ENCODE measurements at places on chromosomes 7 and 10. TPM values are rescaled to one million over a fixed set of nuclear protein-coding genes. Genes with fewer than 3 reads are reported as not detected.

The MUC12 gene
- total RNA-seq, result not detected

The SLC16A9 gene
- 10.2 TPM for total RNA-seq

The TEX47 gene
- not detected for total RNA-seq

The OLAH gene
- total RNA-seq, result not detected

The ERVW-1 gene
- not detected for total RNA-seq

The WNT8B gene
- total RNA-seq, result 0.44 TPM

The TRIM50 gene
- total RNA-seq, result not detected

The IFIT1 gene
- total RNA-seq, result 19.2 TPM

DNA sequence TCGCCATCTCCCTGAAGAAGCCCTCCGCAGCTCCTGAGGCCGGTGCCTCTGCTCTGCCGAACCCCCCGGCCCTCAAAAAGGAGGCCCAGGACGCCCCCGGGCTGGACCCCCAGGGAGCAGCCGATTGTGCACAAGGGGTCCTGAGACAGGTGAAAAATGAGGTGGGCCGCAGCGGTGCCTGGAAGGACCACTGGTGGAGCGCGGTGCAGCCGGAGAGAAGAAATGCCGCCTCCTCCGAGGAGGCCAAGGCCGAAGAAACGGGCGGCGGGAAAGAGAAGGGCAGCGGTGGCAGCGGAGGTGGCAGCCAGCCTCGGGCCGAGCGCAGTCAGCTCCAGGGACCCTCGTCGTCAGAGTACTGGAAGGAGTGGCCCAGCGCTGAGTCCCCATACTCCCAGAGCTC, 85.1 kb upstream of the SH2B2 start:
- no peak for DNase-seq

DNA sequence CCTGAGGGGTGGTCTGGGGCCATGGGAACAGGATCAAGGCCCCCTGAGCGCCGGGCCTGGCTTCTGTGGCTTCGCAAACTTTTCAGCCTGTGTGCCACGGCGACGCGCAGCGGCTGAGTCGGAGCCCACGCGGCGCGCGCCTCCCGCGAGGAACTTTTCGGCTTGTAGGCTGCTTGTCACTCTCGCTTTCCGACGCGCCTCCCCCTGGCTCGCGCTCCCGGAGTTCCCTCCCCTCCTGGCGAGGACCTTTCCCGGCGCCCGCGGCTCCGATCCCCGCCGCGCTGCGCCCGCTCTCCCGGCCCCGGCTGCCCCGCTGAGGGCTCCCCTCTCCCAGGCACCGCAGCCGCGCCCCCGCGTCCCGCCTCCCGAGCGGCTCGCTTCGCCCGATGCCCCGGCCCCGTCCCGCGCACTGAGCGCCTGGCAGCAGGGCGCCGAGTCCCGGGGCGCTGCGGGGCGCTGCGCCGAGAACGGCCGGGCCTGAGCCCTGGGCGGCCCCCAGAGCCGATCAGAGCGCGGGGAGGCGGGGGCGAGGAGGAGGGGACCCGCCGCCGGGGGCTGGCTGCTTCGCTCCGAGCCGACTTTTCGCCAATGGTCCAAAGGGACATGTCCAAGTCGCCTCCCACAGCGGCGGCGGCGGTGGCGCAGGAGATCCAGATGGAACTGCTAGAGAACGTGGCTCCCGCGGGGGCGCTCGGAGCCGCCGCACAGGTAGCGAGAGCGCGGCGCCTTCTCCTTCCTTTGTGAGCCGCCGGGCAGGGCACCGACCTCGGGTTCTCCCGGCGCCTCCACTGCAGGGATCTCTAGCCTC, at the start of gene CACNB2:
Gene CACNB2, plus strand, starts transcription at position 276 of the 808 bp plus-strand sequence.
- peak; percentile 68 for DNase-seq

GRCh38 chr10:94264085-94264484, 98.7 kb downstream of the NOC3L start:
- DNase-seq, result no peak

DNA sequence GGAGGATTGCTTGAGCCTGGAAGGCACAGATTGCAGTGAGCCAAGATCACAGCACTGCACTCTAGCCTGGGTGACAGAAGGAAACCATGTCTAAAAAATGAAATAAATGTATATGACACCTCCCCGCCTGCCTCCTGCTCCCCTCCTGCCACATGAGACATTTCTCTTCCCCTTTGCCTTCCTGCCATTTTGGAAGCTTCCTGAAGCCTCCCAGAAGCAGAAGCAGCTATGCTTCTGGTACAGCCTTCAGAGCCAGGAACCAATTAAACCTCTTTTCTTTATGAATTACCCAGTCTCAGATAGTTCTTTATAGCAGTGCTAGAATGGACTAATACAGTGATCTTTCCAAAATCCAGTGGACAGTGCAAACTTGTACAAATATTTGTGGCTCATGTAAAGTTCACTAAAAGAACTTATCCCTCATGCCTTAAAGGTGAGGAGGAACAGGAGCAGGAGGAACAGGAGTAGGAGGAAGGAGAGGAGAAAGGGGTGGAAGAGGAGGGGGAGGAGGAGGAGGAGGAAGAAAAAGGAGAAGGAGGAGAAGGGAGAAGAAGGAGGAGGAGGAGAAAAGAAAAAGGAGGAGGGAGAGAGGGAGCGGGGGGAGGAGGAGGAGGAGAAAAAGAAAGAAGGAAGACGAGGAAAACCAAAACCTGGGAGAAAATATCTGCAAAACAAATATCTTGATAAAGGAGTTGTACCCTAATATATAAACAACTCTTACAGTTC, 2.8 kb upstream of the ABI1 start:
- DNase-seq, result no peak

DNA sequence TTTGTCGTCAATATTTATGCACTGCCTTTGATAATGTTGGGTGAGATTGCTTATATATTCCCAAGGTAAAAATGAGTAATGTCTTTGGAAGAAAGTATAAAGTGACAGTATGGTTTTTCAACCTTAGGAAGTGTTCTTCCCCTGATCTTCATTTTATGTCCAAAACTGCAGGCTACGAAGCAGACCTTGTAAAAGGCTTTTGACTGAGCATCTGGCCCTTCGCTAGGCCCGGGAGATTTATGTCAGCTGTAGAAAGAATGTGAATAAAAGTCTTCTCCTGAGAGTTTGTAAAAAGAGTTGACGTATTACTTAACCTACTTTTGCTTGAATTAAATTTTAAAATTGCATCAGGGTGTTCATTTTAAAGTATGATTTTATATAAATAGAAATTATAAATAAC, 116.8 kb downstream of the CPED1 start:
- no peak for DNase-seq

GRCh38 chr7:152956006-152956405, 196.5 kb downstream of the ACTR3B start:
- DNase-seq, result no peak

- peak; percentile 52 for DNase-seq
Measured at GRCh38 chr10:117175215-117175900, 21.9 kb upstream of the KCNK18 start.

DNA sequence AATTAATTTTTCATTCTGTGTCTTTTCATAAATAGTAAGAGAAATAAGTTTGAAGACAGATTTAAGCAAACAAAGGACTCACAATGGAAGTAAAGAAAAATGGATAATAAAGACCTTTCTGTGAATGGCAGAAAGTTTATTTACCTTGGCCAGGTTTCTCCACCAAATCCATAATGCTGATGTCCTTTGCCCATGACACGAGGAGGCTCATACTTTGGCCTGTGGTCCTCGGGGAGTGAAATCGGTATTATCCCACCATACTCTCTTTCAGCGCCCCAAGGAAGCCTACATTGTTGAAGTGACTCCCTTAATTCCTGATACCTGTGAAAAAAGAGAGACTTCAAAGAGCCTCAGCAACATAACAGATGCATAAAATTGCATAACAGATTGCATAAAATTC, 43.1 kb upstream of the CYCS start:
- DNase-seq, result no peak

GRCh38 chr7:87218796-87219544, 562 bp downstream of the TMEM243 start:
- DNase-seq, result peak; percentile 54

DNA sequence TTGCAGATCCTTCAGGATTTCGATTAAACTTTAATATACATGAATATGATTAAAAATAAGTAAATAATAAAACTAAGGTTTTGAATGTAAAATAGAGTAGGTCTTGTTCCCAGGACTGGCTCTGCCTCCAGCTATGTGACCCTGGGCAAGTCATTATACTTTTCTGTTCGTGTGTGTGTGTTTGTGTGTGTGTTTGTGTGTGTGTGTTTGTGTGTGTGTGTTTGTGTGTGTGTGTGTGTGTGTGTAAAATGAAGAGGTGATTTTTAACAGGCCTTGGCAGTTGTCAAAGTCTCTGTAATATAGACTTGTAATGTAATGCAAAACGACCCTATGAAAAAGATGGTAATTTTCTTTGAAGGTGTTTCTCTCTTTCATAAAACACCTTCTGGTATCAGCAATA, 79.2 kb downstream of the HGF start:
- no peak for DNase-seq

DNA sequence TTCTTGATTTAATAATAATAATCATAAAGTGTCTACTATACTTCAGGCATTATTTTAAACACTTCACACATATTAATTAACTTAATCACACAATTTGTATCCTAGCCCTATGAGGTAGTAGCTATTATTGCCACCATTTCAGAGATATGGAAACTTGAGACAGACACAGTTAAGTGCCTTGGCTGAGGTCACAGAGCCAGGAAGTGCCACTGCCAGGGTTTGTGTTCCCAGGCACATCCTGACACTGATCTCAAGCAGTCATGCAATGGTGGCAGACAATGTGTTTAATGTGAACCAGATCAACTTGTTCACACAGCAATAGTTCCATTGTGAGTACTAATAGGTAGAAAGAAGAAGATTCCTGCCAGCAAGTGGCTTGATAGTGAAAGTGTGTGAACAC, 666.0 kb downstream of the SUGCT start:
- no peak for DNase-seq

DNA sequence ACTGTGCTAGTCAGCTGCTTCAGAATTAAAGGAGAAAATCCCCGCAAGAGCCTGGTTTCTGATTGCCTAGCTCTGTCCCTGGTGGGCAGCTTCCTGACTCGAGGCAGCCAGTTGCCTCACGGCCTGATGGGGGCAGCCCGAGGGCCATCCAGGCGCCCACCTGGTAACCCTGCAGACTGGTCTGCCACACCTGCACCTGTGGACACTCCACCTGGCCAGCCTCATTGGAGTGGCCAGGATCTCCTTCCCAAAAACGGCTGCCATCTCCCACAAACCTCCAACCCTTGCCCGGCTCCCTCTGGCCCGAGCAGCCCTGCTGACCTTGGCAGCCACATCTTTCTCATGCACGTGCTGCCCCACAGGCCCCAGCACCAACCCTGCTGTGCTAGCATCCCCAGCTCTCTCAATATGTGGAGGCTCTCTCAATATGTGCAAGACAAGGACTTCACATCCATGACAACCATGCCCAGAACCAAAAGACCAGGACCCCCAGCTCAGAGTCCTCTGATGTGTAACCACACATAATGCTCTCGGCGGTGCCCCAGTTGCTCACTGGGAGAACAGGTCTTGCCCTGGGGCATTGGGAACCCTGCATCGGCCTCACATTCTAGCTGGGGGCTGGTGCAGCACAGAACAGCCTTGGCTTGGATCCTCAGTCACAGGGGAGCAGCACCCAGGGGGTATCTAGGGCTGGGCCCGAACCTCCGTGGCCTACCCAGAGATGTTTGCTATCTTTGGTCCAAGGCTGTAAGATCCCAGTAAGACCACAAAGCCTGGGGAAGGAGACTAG, 14.6 kb downstream of the DRGX start:
- no peak for DNase-seq

- no peak for DNase-seq
Measured at GRCh38 chr7:79434098-79434497, 19.4 kb downstream of the MAGI2 start.

DNA sequence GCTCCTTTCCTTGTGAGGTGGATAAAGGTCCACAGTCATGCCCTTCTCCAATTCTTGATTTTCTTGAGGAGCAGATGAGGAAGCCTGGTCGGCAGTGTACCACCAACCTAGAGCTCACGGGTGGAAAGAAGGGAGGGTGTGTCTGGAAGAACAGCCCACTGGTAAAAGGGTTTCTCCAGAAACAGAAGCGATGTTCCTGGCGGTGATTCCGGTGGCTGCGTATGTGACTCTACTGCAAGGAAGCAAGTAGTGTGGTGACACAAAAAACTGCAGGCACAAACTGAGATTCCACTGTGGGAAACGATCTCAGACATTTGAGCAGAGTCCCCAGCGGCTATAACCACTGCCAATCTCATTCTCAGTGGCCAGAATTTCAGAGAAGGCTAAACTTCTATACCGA, 65.9 kb upstream of the ATP6V0A4 start:
- DNase-seq, result no peak

DNA sequence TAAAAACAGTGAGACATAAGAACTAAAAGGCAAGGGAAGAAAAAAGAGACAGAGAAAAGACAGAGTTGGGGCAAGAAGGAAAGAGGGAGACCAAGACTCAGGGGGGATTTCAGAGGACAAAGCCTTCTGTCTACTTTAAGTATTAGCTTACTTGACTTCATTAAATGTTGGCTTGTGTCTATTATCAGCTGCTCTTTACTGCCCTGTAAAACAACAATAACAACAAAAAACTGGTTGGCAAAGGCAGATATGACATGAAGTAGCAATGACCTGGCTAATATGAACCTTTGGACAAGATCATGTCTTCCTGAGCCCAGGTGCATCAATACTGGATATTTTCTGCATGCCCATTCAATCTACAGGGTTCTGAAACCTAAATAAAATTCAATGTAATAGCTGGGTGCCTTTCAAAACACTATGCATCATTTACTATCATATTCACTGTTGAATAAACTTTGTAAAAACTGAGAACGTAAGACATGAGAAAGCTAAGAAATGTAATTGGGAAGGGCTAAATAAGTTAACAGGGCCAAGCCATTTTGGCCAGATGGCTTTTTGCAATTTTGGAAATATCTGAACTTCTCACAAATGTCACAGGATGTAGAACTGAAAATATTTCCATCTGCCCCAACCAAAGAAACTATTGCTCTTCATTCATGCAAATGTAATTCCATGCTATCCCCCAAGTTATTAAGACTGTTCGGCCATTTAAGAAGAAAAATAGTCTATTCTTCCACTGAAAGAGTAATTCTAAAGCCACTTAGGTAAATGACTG, 49.4 kb downstream of the LRRN3 start:
- peak; percentile 82 for DNase-seq

DNA sequence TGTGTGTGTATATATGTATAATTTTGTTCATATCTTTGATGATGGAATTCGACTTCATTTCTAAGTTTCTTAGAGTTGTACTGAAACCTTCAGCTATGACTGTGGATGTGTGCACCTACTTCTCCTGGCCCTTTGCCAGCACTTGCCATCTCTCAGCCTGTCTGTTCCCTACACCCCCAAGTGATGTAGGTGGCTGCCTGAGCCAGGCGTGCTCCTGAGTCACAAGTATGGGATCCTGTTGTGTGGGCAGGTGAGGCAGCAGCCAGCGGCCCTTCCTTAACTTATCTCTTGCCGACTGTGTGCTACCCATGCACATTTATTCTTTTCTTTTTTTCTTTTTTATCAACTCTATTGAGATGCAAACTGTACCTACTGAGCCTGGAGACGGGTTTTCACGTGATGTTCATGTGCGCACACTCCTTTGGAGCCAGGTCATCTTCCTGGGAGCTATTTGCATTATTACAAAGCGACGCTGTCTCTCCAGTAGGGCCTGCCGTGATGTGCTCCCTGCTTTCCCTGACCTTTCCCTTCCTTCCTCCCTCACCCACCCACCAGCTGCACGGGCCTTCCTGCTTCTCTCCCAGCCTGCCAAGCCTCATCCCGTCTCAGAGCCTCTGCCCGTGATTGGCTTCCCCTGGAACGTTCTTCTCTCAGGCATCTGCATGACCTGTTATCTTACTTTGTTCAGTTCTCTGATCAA, 31.3 kb upstream of the GALNT11 start:
- DNase-seq, result no peak

- no peak for DNase-seq
Measured at GRCh38 chr7:11831156-11831735, 752 bp downstream of the THSD7A start.

- no peak for DNase-seq
Measured at GRCh38 chr10:24207781-24208611, 942 bp upstream of the KIAA1217 start.

GRCh38 chr7:7566651-7567611, at the start of gene MIOS:
Gene MIOS (plus strand): TSS chr7:7566884. CDS start chr7:7572476, 5,592 bp downstream.
- DNase-seq, result peak; percentile 80
